ENCODE measurements at places on chromosomes 7 and 10.

DNA sequence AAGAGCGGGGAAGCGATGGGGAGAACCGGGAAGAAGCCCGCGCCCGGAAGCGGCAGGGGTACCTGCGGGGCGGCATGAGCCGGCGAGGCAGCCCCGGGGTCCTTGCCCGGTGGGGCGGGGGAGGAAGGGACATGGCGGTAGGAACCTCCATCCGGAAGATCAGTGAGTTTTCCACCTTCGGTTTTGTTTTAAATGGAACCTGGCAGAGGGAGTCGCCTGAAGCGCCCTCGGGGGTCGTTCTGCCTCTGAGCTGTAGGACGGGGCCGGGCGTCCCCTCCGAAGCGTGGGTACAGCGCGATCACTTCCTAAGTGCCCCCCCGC lies 471 bp downstream of the PFKP start:
- DNase-seq, result no peak

GRCh38 chr7:120467676-120468075 lies 194.7 kb downstream of the KCND2 start:
- no peak for DNase-seq

- no peak for DNase-seq
Observed at GRCh38 chr10:112217386-112218035, 33.9 kb upstream of the GPAM start.

- DNase-seq, result no peak
Observed at GRCh38 chr10:114943000-114943399, 5.0 kb downstream of the TRUB1 start.

DNA sequence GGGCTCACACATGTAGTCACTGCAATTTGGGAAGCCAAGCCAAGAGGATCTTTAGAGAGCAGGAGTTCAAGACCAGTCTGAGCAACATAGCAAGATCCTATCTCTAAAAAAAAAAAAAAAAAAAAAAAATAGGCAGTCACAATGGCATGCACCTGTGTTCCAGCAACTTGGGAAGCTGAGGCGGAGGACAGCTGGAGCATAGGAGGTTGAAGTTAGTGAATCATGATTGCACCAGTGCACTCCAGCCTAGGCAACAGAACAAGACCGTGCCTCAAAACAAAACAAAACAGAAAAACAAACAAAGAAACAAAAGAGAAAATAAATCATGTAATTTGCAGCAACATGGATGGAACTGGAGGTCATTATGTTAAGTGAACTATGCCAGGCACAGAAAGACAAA lies 33.6 kb upstream of the BICC1 start:
- DNase-seq, result no peak

DNA sequence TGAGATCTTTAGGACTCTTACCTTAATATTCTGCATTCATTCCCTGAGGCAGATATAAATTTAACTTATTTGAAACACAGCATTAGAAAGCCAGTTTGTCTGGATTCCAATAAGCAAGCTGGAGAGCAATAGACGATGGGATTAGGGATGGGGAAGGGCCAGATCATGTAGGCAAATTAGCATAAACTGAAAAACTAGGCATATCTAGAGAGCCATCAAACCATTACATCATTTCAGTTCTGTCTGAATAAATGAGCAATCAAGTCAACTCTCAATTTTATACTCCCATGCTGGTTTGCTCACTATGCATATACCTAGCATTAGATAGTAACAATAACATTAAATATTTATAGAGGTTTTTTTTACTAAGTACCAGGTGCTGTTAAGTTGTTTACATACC lies 583.6 kb upstream of the LRRN3 start:
- no peak for DNase-seq

GRCh38 chr7:30988351-30989005 lies 24.7 kb downstream of the GHRHR start:
- no peak for DNase-seq

DNA sequence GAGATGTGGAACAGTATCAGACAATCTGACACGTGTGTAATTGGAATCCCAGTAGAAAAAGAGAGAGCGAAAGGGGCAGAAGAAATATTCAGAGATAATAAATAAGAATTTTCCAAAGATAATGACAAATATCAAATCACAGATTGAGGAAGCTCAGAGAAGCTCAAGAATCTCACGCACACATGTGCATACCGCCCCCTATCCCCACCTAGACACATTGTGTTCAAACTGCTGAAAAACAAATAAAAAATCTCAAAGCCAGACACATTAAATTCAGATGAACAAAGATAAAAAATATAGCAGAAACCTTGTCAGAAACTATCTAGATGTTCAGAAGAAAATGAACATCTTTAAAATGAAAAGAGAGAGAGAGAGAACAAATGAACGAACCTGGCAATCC lies 17.2 kb downstream of the SFR1 start:
- DNase-seq, result no peak

GRCh38 chr7:94286111-94286510 lies 108.6 kb upstream of the COL1A2 start:
- no peak for DNase-seq

DNA sequence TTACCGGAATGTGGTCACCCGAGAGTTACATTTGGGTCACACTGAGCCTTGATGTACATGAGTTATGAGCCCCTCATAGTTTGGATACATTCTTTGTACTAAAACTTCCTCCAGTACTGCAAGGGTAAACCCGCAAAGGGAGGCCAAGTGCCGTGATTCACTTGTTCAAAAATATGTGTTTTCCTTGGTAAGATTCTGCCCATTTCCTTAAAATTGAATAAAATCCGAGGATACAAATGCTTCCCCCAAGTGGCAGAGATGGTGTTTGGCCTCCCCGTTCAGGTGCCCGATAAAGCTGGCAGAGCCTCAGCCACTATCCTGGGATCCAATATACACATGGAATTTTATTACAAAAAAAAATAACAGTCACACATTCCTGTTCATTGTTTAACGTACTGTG lies 268.3 kb downstream of the DIP2C start:
- no peak for DNase-seq

- peak; percentile 91 for DNase-seq
Observed at GRCh38 chr7:24979863-24980533, at the start of gene OSBPL3. OSBPL3 (minus strand) TSS chr7:24980178; CDS start chr7:24892472, 87,706 bp downstream.

- DNase-seq, result no peak
Observed at GRCh38 chr10:59517996-59518395, 155.6 kb upstream of the FAM13C start.

All from fibroblast of skin of left biceps (primary cell).